AG04449 (cell line): ENCODE measurements at places on chromosomes 5 and 9.
A peak's percentile ranks its signal among the peaks of the same experiment; 100 is the strongest.

DNA sequence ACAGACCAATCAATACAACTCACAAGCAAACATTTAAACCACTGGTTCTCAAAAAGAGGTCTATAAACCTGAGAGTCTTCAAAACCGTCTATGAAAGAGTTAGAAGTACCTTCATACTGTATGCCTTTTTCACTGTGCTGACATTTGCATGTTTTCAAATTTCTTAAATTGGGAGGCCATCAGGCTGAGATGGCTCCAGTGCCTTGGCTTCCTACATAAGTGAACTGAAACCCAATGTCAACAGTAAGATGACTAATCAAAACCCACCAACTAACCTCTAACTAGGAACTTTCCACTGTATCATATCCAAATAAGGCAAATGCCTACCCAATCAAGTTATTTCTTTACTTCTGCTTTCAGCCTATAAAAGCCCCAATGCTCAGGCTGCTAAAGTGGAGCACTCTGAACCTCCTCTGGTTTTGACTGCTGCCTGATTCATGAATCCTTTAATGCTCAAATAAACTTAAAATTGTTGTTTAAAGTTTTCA, 35.1 kb downstream of the FAM13B start:
- no peak for DNase-seq

DNA sequence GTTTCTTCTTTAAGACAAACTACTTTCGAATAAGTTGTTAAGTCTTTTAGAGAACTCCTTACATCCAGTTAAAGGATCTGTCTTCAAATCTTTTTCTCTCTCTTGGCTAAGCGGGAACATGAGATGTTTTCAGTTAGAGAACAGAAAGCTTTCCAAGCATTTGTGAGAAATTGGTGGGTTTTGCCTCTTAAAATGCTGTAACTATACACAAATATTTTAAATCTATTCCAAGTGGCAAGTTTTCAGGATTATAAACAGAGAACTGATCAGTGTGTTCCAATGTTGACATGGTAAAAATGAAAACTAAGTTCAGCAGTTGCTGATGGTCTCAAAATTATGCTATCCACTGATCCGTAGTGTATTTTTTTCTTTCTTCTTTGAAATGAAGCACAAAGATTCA, 100.4 kb downstream of the EBF1 start:
- DNase-seq: no peak

DNA sequence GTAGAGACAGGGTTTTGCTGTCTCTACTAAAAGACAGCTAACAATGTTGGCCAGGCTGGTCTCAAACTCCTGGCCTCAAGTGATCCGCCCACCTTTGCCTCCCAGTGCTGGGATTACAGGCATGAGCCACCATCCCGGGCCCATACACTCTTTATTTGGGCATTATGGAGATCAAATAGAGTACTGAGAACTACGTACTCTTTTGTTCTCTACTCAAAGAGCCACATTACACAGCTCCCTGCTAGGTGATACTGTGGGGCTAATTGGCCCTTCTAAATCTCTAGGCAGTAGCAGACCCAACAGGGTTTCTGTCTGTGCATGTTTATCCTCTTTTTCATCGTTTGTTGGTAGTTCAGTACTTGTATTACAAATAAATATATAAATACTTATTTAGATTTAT, 16.1 kb downstream of the CKMT2 start:
- no peak for DNase-seq

DNA sequence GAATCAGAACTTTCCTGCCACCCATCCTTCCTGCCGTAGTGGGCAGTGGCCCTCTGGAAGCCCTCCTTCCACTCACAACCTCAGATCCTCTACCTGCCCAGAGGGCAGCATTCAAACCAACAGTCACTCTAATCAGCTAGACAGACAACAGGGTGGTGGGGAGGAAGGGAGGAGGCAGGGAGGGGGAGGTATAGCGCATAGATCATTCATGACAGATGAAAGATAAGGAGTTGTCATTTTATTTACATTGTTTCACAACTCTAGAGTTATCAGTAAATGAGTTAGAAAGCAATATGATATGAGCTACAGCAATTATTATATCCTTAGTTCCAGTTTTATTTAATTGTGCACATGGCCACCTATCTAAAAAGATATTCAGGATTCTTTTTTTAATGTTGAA, 852 bp downstream of the IL9 start:
- no peak for DNase-seq

DNA sequence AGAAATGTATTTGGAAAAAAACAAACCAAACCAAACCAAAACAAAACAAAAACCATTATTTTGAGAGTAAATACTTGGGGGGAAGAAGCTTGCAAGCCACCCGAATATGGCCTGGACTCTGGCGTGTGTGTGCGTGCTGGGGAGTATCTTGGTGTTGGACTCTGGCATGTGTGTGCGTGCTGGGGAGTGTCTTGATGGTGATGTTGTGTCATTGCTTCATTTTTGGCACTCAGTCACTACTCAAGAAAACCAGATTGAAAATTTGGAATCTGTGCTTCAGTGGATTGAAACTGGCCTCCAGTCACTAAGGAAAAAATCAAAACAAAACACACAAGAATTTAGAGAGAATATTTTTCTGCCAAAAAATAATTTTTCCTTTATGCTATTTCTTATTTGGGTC, 76.1 kb downstream of the ARRDC3 start:
- DNase-seq: no peak

DNA sequence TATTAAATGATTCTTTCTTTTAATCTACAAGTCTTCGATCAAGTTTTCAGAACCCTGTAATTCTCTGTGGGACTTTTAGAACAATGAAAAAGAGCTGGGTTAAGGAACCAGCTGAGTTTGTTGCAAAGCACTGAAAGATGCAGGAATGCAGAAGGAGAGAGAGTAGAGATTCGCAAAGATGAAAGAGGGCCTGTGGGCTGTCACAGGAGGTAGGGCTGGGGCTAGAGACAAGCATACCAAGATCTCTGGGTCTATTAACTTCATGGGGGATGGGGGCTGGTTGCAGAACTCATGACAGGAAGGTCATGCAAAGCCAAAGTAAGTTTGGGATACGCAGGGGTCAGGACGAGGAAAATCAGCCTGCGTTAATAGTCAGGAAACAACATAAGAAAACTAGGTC, 81.8 kb downstream of the LURAP1L start:
- no peak for DNase-seq

DNA sequence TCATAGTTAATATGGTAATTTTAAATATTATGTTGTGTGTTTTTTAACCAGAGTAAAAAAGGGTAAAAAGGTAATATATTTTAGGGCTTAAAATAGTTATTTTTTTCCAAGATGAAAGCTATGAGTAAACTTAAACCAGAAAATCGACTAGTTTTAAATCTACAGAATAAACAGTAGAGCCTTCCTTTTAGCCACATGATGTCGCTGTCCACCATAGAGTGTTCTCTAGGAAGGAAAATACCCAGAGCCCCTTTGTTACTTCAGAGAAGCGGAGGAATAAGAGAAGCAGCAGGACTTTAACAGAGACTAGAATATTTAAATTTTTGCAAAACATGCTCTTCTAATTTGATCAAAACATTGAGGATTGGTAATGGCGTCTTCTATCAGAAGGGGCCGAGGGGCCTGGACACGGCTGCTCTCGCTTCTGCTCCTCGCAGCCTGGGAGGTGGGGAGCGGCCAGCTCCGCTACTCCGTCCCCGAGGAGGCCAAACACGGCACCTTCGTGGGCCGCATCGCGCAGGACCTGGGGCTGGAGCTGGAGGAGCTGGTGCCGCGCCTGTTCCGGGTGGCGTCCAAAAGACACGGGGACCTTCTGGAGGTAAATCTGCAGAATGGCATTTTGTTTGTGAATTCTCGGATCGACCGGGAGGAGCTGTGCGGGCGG, at the start of gene PCDHA2:
Gene PCDHA2 (plus strand): TSS at position 258 of the 664 bp plus-strand sequence.
- no peak for DNase-seq

DNA sequence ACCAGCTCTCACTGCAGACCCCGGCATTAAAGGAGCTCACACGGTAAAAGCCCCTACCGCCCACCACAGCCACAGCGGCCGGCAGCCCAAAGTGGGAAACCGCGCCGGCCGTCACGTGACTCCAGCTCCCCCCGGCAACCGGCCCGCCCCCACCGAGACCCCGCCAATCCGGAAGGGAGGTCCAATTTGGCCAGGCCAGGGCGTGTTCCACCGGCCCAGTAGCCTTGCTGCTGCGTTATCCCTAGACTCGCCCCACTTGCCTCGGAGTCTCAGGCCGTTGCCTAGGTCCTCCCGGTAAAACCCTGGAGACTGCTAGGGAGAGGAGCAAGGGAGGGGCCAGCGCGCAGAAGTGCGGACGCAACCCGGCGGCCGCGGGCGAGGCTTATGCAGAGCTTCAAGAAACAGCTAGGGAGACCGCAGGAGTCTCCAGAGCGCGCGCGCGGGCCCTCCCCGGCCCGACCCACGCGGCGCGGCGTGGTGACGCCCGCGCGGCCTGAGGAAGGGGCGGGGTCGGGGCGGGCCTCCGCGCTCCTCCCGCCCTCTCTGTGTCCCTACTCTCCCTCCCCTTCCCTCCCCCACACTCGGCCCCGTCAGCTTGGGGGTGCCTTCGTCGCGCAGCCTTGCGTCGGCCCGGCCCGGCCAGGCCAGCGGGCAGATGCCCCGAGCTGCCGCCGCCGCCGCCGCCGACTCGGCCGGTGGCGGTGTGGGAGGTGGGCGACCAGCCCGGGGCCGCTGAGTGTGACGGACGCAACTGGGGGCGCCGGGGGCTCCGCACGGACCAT, at the start of gene RIC1:
Gene RIC1 (plus strand): TSS at position 578 of the 782 bp plus-strand sequence. CDS start 203 bp downstream, at position 781.
- DNase-seq: peak; percentile 55

- DNase-seq: no peak
These were observed 272.6 kb downstream of the FANCC start for GRCh38 chr9:95044731-95045508.

DNA sequence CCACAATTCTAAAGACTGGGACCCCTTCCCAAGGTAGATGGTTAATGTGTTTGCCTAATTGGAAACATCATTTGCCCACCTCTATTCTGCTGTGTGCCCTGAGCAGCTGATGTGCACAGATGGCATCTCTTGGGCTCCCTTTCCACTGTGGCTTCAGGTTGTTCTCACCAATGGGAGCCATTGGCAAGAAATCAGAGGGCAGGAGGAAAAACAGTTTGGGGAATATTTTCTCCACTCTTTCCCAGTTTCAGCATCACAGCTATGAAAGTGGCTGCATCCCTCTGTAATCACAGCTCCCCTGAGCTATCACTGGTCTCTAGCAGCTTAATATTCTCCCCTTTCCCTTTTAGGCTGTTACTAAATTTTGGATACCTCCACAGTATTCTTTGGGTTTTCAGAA, 911.6 kb upstream of the SEMA6A start:
- no peak for DNase-seq

- DNase-seq: no peak
These were observed 5.4 kb downstream of the ZNF608 start for GRCh38 chr5:124740991-124741583.
